Kidney epithelial cell (primary cell): ENCODE measurements at places on chromosomes 16 and 17. TPM values are rescaled to one million over a fixed set of nuclear protein-coding genes. Genes with fewer than 3 reads are reported as not detected.

- DNase-seq = no peak
Measured at GRCh38 chr16:75534560-75535205, 1.2 kb downstream of the CHST5 start.

DNA sequence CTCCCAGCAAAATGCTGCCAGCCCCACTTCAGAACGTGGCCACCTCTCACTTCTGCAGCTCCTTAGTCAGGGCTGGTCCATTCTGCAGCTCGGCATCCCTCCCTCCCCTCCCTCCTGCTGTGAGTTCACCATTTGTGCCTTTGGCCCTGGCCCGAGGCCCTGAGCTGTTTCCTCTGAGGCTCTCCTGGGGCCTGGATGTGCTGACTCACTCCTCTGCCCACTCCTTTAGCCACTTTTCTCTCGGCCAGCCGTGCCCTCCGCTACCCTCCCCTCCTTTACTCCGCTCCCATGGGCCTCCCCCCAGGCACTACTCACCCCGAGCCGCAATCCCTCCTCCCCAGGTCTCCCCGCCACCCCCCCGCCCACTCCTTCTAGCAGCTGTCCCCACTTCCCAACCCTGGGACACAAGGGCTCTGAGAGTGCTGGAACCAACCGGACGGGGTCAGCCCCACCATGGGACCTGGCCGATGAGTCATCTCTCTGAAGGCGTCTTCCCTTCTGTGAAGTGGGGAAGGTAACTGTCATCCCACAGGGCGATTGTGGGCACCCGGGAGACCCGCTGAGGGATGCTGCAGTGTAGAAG lies 11.5 kb downstream of the KCNG4 start:
- peak; percentile 67 for DNase-seq

DNA sequence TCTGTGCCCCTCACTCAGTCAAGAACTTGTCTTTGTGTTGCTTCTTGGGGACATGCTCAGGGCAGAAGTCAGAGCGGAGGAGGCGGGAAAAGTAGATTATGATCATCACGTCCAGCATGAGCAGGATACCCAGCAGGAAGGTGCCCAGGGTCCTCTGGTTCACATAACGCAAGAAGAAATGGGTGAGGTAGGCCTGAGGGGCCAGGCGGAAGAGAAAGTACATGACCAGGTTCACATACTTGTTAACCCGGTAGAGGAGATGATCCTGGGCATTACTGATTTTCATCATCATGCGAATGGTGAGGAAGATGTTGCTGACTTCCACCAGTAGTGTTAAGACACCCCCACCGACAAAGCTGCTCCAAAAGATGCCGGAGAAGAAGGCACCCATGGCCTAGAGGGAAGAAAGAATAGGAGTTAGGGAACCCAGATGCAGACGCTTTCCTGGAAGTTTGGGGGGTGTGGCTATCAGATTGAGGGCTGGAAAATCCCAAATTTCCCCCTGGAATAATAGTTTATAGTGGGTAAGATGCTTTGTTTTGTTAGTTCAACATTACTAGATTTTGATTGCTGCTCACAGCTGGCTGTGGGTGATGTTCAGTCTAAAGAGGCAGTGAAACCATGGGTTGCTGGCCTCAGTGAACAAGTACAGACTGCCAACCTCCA lies 1.4 kb downstream of the TLCD1 start:
- DNase-seq = no peak

DNA sequence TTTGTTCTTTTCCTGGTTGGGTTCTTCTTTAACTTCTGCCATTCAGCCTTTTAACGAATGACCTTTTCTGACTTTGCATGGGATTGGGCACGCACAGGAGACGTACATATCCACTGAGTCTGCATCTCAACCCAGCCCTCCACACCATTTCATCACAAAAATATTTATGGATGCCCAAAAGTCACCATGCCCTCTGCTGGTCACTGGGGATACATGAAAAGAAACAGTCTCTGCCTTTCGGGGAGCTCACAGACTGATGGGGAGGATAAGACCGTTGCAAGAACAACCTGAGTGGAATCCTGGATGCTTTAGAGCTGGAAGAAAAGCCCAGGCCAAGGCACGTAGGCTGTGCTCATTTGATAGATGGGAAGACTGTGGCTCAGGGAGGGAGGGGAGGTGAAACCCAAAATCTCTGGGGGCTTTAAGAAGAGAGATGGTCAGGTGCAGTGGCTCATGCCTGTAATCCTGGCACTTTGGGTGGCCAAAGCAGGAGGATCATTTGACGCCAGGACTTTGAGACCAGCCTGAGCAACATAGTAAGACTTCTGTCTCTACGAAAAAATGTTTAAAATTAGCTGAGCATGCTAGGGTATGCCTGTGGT lies 7.9 kb upstream of the MT2A start:
- no peak for DNase-seq

- DNase-seq = no peak
Measured at GRCh38 chr16:48905632-48906505, 295.9 kb upstream of the N4BP1 start.

DNA sequence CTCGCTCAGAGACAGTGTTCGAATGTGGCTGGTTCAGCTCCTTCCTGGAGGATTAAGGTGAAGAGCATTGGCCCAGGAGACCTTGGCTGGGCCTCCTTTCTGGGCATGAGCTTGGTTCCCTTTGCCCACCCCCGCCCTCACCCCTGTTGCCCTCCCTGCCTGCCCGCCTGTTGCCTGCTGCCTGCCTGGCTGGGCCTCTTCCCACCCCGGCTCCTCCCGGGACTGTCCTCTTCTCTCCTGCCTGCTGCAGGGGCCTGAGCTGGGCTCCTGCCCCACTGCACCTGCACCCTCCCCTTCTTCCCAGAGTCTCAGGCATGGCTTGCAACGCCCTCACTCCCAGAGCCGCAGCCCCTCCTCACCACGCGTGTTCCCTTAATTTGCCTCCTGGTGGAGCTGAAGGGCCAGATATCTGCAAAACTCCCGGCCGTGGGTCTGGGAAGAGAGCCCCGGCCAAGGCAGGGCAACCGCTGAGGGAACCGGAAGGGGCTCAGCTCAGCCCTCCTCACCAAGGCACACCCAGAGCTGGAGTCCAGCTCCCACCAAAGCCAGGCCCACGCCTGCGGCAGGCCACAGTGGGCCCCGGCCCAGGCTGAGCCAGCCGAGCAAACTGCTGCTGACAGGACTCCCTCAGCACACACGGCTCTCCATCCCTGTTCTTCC lies 31.2 kb downstream of the MNT start:
- DNase-seq = no peak

GRCh38 chr17:11506635-11507034 lies 91.6 kb upstream of the DNAH9 start:
- DNase-seq = no peak

RNU2-1 gene
- not detected in 2 replicates for total RNA-seq

USH1G gene
- not detected in 2 replicates for total RNA-seq
